ENCODE measurements at places on chromosomes 1 and 21.

DNA sequence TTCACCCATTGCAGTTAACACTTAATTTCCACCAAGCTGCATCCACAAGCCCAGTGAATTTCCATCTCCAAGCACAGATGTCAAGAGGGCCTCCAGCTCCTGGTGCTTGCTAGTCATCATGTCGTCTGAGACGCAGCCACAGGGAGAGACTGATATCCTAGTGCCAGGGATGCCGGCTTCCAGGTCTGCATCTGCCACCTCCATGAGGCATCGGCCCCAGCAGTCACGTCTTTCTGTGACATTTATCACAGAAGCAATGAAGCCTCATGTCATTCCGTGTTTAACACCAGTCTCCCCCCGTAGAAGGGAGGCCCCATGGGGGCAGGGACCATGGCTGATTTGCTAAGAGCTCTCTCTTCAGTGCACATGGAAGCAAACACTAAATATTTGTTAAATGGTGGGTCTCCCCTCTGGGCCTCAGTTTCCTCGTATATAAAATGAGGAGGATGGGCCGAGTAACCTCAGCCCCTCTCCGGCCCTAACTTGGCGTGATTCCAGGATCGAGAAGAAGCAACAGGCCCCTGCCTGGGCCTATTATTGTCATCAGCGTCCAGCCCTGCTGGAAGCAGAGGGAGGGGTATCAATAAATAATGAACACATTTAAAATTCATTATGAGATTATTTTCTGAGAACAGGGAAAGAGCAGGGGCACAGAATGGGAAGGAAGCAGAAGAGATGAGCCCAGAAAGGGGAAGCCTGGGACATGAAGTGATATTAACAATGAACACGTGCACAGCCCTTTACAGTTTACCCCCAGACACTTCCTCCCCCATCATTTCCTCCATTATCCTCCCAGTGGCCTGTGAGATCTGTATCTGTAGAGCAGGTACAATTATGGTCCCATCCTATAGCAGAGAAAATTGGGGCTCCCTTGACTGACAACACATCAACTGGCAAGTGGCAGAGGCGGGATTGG is 837 bp upstream of the C1QB start:
- no peak for DNase-seq

GRCh38 chr1:234921266-234922062 is 207.2 kb downstream of the TOMM20 start:
- no peak for DNase-seq

- DNase-seq: no peak
Observed at GRCh38 chr1:21324368-21325141, 34.3 kb upstream of the ECE1 start.

DNA sequence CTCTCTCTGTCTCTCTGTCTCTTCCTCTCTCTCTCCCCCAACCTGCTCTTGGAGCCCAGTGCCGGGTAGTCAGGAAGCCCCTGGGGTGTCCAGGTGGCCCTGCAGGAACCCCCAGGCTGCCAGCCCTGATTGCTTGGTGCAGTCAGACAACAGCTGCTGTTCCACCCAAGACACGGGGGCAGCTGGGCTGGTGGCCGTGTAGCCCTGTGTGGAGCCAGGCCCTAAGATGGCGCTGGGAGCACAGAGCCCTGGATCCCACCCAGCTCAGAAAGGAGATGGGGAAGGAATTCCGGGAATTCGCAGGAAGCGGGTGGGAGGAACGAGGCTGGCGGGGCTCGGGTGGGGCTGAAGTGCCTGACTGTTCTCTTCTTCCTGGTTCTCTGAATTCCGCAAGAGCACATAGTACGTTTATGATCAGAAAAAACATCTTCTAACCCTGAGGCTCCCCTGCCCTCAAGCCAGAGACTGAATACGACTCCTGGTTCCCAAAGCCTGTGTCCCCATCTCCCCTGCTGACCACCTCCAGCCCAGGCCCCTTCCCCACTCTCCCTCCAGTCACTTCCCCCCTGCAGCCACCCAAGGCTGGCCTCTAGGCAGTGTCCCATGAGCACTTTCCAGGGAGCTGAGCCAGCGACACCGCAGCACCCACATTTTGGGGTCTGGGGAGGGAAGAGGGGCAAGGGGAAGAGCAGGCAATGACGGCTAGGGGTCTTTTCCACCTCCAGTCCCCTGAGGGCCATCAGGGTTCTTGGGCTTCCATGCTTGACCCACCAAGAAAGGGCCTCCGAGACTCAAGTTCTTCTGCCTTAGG is 55.0 kb downstream of the WNT9A start:
- no peak for DNase-seq

GRCh38 chr1:214300149-214300780 is 19.3 kb downstream of the SMYD2 start:
- no peak for DNase-seq

DNA sequence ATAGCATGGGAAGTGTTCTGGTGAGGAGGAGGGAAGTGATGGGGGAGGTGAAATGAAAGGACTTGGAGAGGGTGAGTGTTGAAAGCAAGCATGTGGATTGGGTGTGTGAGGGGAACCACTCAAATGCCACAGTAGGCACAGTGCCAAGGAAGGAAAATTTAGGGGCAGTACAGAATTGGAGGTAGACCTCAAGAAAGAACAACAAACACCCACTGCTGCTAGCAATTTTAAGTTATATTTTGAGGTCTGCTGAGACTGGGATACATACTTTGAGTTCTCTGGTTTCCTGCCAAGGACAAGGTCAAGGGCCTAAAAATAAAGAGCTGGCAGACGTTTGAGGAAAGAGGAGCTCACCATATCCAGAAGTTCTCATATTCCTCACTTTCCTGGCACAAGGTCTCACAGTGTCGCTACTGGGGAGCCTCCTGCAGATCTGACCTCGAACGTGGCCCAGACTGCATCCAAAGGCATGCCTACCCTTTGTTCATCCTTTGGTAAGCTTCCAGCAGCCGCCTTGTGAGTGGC is 104.0 kb downstream of the BRINP2 start:
- no peak for DNase-seq

DNA sequence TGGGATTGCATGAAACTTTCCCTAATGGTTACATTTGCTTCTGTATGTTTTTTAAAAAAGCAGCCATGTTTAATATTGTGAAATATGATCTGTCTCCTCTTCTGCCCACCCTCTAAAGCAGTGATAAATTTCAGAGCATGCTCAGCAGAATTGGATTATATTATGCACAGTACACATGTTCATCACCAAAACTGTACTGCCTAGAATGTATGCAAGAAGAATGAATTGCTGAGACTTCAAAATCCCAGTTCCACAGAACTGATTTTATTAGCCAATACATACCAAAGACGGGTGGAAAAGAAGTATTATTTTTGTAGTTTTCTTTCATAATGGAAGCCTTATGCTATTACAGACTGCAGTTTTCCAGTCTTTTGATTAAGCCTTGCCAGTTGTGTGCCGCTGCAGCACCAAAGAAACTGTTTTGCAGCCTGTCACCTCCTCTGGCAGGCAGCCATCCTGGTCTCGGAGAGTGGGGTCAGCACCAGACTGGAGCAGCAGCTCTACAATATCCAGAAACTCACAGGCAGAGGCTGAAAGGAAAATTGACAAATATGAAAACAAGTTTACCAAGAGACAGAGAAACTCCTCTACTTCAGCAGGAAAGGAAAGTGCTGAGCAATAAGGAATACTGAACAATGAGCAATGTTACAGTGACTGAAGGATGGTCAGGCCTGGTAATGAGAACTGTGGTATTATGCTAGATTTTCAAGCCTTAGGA is 58.1 kb downstream of the LHX4 start:
- DNase-seq: no peak

DNA sequence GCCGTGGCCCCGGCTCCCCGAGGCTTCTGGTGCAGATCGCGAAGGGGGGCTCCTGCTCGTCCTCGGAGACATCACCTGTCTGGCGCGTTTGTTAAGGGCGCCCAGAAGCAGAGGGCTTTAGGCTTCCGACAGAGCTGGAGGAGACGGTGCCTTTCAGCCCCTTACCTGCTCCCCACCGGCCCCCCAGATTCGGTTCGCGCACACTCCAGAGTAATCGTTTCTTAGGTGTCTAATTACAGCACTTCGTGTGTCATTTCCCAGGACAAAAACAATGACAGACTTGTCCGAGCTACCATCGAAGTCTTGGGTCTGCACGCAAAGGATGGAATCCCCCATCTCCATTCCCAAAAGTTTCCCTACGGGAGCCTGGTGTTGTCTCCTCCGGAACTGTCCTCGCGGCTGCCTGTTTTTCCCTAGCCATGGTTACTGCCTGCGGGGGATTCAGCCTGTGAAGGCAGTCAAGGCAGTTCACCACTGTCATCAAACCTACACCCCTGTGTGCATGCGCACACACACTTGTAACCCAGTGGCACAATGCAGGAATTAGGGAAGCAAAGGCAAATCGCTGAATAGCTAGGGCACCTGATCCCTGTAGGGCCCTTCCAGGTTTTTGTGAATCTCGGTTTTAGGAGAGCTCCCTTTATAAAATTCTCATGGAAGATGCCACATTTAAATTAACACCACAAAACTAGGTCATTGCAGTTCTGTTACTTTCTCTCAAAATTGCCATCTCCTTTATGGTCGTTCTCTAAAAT is 738 bp upstream of the CDC42BPA start:
- DNase-seq: no peak

- no peak for DNase-seq
Observed at GRCh38 chr1:153217212-153217611, at the start of gene PRR9. PRR9 (plus strand) TSS chr1:153217584; CDS start chr1:153218145, 561 bp downstream.

GRCh38 chr21:45403133-45403824 is 1.7 kb upstream of the COL18A1 start:
- DNase-seq: no peak

GRCh38 chr1:117268535-117269455 is 58.1 kb upstream of the VTCN1 start:
- DNase-seq: no peak

DNA sequence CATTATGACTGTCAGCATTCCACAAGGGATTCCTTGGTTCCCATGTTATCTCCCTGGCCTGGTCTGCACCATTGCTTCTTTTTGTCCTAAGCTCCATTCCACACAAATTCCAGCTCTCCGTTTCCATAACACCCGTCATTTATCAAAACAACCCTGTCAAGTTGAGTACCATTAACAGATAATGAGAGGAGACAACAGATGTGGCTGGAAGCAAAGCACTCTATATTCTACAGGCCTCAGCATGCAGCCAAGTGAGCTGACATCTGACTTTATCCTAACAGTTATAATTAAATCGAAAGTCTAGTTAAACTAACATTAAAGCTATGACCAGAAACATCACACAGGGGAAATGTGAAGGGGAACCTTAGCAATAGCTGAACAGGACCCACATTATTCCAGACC is 110.4 kb downstream of the RERE start:
- DNase-seq: peak; percentile 95

GRCh38 chr1:76095802-76096201 is 21.3 kb downstream of the ST6GALNAC3 start:
- no peak for DNase-seq

DNA sequence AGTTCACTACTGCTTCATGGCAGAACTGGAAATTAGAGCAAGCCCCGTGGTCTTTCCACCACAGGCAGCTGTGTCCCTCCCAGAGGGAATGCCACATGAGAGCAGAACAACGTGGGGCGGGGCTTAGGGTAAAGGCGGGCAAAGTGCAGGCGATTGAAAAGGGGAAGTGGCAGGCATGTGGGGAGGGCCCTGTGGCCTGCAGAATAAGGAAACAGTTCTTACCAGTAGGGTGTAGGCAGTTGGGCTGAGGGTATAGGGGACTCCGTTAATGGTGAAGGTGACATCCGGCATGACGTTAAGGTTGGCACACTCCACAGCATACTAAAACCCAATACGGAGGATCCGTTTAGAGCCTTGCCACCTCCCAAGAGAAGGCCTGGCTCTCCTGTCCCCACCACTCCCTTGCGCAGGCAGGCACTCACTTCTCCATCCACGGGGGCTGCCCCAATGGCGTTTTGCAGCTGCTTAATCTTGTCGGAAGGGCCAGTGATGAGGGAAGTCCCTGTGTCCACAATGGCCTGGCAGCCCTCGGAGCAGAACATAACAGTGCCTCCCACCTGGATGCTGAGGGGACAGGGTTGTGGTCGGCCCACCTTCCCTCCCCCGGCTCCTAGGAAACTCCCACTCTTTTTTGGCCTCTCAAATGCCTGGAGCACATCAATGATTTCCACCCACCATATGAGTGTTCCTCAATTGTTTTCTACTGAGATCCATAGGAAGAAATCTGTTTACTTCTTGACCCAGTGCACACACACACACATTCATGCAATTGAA is 9.1 kb upstream of the RAB7B start:
- DNase-seq: no peak

DNA sequence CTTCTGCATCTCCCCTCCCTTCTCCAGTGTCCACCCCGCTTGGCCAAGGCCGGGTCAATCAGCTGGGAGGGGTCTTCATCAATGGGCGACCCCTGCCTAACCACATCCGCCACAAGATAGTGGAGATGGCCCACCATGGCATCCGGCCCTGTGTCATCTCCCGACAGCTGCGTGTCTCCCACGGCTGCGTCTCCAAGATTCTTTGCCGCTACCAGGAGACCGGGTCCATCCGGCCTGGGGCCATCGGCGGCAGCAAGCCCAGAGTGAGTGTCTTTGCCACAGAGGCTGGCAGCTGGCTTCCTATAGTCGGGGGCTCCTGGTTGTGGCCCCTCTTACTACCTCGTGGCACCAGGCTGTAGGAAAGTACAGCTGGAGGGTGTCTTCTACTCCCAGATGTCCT is 3.6 kb downstream of the PAX7 start:
- DNase-seq: no peak

DNA sequence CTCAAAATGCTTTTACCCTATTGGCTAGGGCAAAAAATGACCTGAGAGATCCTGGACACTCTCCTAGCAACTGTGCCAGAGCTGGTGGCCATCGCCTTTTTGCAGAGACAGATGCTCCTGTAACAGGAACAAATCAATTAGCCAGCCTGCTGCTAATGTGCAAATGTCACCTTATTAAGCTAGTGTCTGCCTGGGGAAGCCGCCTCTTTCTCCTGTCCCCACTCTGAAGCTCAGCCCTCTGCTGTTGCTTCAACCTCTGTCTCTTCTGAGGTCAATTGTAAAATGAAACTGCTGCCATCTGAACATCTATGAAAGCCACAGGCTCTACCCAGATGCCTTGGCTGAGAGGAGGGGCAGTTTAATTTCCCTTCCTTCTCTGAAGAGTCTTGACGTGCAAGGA is 85.5 kb upstream of the CACNA1E start:
- DNase-seq: no peak

- no peak for DNase-seq
Observed at GRCh38 chr1:161946071-161946987, 77.3 kb downstream of the OLFML2B start.

- DNase-seq: no peak
Observed at GRCh38 chr1:223188618-223189356, 45.7 kb upstream of the TLR5 start.

GRCh38 chr1:30885570-30886522 is 22.7 kb downstream of the SDC3 start:
- DNase-seq: no peak

GRCh38 chr1:5907966-5908365 is 84.3 kb downstream of the NPHP4 start:
- no peak for DNase-seq

GRCh38 chr1:221620437-221621384 is 121.2 kb downstream of the DUSP10 start:
- no peak for DNase-seq
